NCI-H446 (cell line): ENCODE measurements at places on chromosomes 6 and 20.

DNA sequence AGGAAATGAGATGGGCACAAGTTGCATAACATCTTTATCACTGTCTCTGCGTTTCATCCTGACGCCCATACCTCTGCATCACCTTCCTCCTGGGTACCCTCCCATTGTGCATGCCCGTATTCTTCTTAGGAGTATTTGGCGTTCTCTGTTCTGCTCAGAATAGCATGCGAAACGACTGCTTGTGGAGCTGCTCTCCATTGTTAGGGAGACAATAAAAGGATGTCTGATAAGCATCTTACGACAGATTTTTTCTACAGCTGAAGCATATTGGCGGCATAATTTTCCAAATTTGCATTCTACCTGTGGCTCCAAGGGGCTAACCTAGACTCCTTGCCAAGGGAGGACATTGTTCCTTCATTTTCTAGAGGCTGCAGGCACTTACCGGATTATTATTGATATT lies 118.6 kb downstream of the EDN1 start:
- DNase-seq, result no peak

DNA sequence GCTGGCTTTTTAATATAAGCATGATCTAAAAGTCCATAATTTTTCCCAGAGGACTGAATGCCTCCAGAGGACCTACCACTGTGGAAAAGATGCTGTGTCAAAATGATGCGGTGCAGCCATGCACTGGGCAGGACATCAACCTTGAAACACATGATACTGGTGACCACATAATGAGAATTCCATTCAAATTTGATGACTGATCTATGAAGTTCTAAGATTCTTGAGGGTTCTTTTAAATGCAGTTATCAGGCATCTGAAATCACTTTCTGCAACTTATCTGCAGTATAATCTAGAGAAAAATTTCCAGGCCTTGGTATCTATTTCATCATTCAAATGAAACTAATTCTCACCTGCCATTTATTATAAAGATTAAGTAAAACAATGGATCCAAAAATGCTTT lies 15.0 kb upstream of the MARCKS start:
- no peak for DNase-seq

- DNase-seq, result no peak
These were observed 61.7 kb downstream of the UTRN start for GRCh38 chr6:144346719-144347447.

DNA sequence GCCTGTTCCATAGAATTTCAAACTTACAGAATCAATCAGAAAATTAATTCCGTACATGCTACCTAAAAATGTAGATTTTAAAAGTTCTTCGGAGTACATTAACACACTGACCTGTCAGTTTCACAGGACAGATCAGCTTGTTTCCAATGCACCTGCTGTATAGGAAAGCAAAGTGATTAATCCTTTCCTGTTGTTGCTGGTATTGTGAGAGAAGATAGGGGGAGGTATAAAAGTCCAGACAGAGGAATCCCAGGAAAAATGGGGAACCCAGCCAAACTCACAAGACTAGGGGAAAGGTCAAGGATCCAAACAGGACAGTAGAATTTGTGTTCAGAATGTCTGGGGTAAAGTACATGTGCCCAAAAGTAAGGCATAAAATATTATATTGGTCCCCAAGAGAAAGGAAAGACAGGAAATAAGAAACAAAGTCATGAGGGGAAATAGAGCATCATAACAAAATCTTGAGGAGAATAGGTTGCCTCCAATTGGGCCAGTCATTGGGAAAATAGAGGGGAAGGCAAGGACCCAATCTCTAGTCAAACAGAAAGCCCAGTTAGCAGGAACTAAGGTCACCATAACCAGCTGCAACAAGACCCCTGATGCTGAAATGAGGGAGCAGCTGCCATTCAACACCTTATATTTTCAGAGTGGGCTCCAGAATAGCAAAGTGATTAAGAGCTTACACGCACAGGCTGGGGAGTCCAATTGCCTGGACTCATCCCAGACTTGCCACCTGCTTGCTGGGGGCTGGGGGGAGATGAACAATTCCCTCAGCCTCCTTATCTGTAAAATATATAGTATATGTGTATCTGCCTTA lies 10.3 kb downstream of the FILIP1 start:
- no peak for DNase-seq

DNA sequence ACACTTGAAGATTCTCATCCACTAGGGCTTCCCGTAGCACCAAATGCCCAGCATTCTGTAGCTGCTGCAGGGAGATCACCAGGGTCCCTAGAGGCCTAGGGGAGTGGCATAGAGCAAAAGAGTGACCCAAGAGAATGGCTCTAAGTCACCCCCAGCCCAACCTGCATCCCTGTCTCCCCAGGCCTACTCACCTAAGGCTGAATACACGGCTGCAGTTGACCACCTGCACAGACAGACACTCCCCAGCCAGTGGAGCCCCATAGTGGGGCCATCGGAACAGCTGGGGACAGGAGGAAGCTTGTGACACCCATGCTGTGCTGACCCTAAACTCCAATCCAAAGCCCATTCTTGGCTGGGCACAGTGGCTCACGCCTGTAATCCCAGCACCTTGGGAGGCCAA lies 9.5 kb upstream of the SPAG4 start:
- DNase-seq, result no peak

GRCh38 chr6:123770247-123770949 lies 33.3 kb upstream of the NKAIN2 start:
- DNase-seq, result no peak
